ENCODE measurements at places on chromosomes 2 and 18.

GRCh38 chr2:201464547-201464946 lies 13.0 kb downstream of the STRADB start:
- DNase-seq = no peak

DNA sequence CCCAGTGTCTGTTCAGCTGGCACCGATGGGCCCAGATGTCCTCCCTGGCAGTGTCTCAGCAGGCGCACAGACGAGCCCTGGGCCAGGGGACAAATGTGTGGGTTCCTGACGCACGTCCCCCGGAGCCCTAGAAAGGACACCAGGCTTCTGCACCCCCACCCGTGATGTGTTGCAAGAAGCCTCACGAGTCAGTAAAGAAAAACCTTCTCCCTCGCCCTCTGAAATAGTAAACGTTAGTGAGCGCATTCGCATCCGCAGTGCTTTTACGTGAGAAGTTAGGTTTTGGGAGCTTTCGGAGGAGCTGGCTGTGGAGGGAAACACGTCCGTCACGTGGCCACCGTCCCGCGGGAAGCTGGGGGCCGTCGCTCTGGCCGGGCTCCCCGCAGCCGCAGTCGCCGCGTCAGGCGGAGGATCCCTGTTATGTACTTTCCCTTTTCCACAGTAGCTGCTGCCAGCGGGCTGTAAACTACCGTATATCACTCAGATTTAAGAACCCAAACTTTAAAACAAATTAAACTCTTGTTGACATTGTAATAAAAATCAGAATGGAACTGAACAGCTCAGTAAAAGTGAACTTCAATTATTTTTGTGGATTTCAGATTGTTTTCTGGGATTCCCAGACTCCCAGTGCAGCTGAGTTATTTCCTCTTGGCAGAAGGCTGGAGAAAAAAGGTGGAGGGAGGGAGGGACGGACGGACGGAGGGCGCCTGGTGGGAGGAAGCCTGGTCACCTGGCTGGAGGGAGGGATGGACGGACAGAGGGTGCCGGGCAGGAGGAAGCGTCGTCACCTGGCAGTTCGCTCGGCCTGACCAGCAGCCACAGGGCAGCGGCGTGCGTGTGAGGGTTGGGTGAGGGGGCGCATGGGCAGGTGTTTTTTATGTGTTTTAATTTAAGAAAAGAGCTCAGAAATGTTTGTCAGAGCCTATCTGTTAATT lies 112.1 kb downstream of the NFATC1 start:
- no peak for DNase-seq

- DNase-seq = no peak
Observed at GRCh38 chr2:44801289-44801840, 140.1 kb upstream of the SIX3 start.

DNA sequence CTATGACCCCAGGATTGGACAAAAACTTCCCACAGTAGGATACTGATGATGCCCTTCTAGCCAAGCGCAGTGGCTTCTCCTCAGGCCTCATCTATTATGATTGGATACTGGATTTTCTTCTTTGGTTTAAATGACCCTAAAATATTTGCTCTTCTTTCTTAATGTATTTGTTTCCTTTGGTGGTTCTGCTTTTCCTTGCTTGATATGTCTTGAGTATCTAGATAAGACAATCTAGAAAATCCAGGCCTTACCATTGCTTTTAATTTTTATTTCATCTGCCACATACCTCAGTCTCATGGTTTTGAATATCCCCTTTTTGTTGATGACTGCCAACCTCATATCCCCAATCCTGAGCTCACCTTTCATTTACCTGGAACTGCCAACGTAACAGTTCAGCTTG lies 35.6 kb downstream of the OTOF start:
- no peak for DNase-seq

Measured in CD4-positive, alpha-beta T cell treated with Interleukin-12 subunit alpha and Interleukin-12 subunit beta, for 1 hour (primary cell).